Activated CD4-positive, alpha-beta T cell treated with anti-CD3 and anti-CD28 coated beads, Interleukin-2, amount 50 U/mL, for 16 hours (primary cell): ENCODE measurements at places on chromosomes 12 and 14.

GRCh38 chr14:92217936-92218335 lies 96.2 kb downstream of the CPSF2 start:
- no peak for DNase-seq

- no peak for DNase-seq
Measured at GRCh38 chr14:59428581-59429012, 36.6 kb downstream of the GPR135 start.

DNA sequence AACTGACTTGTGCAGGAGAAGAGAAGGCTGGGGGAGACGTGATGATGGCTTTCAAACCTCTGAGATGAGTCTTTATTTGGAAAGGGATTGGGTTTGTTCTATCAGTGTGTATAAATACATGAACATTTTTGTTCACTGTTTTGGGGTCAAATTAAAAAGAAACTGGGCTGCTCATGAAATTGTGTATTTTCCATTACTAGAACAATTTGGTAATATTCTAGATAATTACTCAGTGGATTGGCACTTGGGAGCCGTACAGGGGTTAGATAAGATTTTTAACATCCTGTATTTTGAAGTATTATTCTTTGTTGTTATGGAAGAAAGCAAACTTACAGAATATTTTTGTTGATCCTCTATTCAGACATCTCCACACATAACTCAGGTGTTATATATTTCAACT lies 340.6 kb downstream of the PRKD1 start:
- DNase-seq = no peak

DNA sequence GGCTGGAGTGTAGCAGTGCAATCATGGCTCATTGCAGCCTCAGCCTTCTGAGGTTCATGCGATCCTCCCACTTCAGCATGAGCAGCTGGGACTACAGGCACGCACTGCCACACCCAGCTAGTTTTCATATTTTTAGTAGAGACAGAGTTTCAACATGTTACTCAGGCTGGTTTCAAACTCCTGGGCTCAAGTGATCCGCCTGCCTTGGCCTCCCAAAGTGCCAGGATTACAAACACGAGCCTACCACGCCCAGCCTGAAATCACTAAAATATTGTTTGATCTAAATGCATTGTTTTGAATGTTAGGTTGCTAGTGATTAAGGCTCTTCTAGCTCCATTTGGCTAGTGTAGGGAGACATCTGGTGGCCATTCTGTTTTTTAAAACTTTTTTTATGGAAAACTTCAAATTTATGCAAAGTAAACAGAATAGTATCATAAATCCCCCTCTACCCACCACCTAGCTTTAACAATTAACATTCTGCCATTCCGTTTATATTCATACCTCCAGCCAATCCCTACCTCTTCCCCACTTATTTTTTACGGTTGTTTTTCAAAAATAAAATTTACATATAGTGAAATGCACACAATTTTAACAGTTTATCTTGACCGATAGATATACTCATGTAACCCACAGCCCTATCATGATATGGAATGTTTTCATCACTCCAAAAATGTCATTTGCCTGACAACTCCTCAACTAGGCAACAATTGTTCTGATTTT lies 37.8 kb downstream of the MYO1H start:
- peak; percentile 49 for DNase-seq

GRCh38 chr12:67116134-67116533 lies 153.0 kb upstream of the CAND1 start:
- DNase-seq = no peak

GRCh38 chr14:65153101-65153500 lies 50.8 kb upstream of the MAX start:
- DNase-seq = no peak

DNA sequence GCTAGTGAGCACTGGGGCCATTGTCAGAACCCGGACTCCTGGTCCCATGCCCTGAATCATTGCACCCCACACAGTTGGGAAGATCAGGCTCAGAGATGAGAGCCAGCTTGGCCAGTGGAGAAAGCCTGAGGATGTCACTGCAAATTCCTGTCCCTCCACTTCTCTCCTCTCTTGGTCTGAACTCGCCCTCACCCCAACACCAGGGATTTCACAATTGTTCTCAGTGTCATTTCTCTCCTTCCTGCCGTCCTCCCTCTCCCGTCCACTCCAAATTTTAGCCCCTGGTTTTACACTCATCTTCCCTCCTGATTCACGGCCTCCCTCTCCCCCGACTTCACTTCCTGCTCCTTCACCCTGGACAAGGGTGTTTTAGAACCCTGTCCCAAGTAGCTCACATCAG lies 11.1 kb downstream of the KRT75 start:
- DNase-seq = no peak

DNA sequence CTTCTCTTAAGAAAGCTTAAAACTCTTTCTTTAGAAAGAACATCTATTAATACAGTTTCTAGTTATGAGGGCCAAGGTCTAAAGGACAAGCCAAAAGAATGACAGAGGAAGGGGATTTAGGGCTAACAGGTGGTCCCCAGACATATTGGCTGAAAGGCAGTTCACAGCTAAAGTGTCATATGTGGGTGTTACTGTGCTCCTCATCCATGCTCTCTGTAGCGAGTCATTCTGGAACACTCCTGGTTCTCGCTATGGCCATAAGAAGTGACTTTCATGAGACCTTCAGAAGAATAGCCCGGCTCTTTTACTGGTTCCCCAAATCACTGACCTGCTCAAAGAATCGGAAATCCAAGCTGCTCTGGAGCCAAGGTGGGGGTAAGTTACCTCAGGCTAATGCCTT lies 55.0 kb downstream of the TBK1 start:
- no peak for DNase-seq

DNA sequence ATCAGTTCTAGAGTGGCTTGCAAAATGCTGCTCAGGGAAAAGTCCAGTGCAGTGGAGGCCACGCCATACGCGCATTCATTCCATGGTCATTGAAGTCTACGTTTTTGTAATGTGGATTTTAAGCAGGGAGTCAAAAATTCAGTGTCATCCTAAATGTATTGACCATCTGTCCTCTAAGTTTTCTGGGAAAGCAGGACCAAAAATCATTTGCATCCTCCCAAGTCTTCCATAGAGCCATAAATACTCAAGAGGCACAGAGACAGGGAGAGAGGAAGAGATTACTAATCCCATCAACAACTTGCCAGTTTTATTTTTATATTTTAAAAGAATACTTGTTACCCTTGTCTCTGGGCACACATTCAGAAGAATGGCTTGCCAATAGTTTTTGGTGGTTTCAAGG lies 36.9 kb downstream of the RHOJ start:
- no peak for DNase-seq

GRCh38 chr12:105406497-105406896 lies 76.0 kb downstream of the C12orf75 start:
- DNase-seq = no peak

DNA sequence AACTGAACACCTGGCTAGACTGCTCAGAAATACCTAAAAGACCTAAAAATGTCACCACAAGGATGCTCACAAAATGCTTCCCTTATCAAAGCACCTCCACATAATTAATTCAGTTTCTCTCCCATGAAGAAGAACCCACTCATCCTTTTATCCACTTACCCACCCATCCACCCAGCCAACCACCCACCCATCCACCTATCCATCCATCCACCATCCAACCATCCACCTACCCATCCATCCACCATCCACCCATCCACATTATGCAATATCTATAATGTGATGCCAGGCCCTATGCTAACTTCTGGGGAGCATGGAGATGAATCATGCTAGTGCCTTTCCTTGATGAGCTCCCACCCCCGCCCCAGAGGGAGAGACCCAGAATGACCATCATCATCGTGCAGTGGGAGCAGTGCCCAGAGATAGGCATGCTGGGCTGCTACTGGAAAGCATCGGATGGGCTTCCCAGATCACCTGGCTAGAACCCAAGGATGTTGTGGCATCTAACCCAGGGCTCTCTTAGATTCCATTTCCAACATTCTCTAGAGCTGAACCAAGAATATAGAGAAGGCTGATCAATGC lies 166.6 kb downstream of the TTC7B start:
- DNase-seq = no peak

- DNase-seq = no peak
Measured at GRCh38 chr12:95205685-95206084, 11.6 kb downstream of the FGD6 start.

GRCh38 chr12:6903722-6904121 lies 900 bp upstream of the LRRC23 start:
- no peak for DNase-seq

DNA sequence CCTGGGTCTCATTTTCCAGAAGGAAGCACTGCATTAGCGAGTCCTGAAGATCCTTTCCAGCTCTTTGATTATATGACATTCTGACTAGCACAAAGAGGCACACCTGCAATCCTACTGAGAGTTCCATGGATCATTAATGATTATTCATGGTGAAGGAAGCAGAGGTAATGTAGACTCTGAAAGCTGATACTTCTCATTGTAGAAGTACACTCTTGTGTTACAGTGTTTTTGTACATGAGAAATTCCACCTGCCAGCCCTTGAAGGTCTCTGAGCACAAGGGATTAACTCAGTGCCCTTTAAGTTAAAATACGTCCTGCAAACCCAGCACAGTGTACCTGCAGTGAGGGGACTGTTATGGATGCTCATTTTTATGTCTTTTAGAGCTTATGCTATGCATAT lies 558.8 kb upstream of the FBXO33 start:
- DNase-seq = no peak

- no peak for DNase-seq
Measured at GRCh38 chr12:111277570-111277969, 91.3 kb downstream of the PHETA1 start.

DNA sequence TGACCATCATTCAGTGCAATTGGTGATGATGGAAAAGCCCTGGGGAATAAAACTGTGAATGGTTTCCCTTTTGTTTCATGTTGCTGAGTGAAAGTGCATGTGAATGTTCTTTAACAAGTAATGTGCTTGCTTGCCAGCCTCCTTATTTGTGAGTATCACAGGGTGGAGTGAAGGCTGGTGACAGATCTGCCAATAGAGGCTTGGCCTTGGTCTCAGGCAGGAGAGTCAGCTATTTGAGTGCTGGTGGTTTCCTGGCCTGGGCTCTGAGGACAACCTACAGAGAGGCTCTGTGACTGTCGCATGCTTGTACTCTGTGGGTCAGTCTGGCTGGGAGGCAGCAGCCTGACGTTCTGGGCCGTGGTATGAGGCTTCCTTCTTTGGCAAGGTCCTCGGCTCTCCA lies 20.7 kb downstream of the KRT85 start:
- no peak for DNase-seq

DNA sequence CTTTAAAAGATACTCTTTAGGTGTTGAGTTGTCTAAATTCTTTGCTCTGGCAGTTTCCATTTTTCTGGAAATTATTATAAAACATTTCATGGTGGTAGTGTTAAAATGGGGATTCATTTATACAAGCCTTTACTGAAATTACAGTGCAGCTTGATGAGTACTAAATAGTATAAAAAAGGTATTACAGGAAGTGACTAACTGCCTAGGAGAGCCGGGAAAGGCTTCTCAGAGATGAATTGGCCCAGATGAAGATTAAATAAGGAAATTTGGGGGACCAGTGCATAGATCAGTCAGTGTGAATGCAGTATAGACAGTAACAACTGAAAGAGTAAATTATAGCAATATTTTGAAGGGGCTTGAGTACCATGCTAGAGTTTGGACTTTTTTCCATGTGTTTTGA lies 7.5 kb downstream of the PSMA6 start:
- DNase-seq = peak; percentile 17

GRCh38 chr14:29062976-29063375 lies 296.4 kb downstream of the FOXG1 start:
- no peak for DNase-seq

GRCh38 chr12:66446276-66446675 lies 144.0 kb downstream of the HELB start:
- DNase-seq = no peak

DNA sequence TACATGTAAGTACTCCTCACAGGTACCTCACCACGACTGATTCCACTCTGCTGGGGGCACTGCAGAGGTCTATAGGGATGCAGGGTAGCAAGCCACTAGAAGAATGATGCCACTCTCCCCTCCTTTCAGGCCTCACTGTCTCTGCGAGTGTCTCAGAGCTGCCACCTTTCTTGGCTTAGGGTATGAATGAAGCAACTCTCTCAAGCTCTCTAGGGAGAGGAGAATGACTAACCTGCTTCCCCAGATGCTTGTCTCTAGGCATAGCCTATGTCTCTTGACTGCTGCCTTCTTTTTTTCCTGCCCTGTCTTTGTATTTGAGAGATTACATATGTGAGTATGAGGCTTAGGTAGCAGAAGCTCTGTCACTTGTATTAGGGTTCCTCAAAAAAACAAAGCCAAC lies 566.5 kb upstream of the ATP2B1 start:
- no peak for DNase-seq

- no peak for DNase-seq
Measured at GRCh38 chr14:62710811-62711210, 334.4 kb downstream of the KCNH5 start.

DNA sequence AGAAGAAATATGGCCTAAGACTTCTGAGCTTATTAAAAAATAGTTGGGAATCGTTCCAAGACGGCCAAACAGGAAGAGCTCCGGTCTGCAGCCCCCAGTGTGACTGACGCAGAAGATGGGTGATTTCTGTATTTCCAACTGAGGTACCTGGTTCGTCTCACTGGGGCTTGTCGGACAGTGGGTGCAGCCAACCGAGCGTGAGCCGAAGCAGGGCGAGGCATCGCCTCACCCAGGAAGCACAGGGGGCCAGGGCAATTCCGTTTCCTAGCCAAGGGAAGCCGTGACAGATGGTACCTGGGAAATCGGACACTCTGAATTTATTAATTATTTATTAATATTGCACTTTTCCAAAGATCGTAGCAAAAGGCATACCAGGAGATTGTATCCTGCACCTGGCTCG lies 857.8 kb downstream of the C12orf50 start:
- DNase-seq = no peak

GRCh38 chr14:90900476-90901083 lies 84.3 kb upstream of the TTC7B start:
- no peak for DNase-seq

DNA sequence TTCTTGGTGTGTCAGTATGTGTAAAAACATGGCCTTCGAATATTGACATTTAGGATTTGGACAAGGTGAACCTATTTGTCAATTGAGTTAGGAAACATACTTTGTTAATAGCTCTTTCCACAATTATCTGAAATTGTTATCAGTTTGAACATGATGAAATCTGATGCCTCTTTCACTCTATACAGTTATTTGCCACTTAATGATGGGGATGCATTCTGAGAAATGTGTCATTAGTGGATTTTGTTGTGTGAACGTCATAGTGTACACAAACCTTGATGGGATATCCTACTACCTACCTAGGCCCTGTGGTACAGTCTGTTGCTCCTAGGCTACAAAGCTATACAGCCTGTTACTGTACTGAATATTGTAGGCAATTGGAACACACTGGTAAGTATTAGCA lies 4.8 kb downstream of the TULP3 start:
- no peak for DNase-seq
